ENCODE measurements at places on chromosomes 5 and 9. TPM values are rescaled to one million over a fixed set of nuclear protein-coding genes. Genes with fewer than 3 reads are reported as not detected.

The CSF2 gene
- 0.28 TPM for total RNA-seq

GRCh38 chr5:40578501-40579451 lies 100.9 kb upstream of the PTGER4 start:
- no peaks in the 10 kb centered on the region for H3K36me3 ChIP-seq
- H3K4me1 ChIP-seq: no peaks in the 10 kb centered on the region
- H3K27ac ChIP-seq: no peak overlapping the region
- no peaks in the 10 kb centered on the region for H3K27me3 ChIP-seq
- H3K4me3 ChIP-seq: no peak overlapping the region

- DNase-seq: no peak
- no peaks in the 10 kb centered on the region for H3K27me3 ChIP-seq
- peak overlapping the region; percentile 38 for H3K27ac ChIP-seq
- no peak overlapping the region for H3K4me3 ChIP-seq
Observed at GRCh38 chr9:124780060-124780756, 3.3 kb downstream of the OLFML2A start.

DNA sequence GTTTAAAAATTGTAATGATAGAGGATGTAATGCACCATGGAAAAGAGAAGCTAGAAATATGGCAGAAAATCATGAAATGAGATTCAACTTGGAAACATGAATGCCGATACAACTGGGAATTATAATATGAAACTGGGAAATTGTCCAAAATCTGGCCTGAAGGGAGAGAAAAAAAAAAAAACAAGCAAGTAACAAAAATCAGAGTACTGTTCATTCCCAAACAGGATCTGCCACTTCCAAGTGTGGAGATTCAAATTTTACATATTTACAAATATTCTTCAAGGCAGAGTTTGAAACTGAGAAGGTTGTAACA lies 56.6 kb upstream of the MOCS2 start:
- DNase-seq: no peak
- H3K36me3 ChIP-seq: no peaks in the 10 kb centered on the region
- no peak overlapping the region for H3K4me3 ChIP-seq
- H3K4me1 ChIP-seq: no peaks in the 10 kb centered on the region
- H3K27me3 ChIP-seq: no peaks in the 10 kb centered on the region

DNA sequence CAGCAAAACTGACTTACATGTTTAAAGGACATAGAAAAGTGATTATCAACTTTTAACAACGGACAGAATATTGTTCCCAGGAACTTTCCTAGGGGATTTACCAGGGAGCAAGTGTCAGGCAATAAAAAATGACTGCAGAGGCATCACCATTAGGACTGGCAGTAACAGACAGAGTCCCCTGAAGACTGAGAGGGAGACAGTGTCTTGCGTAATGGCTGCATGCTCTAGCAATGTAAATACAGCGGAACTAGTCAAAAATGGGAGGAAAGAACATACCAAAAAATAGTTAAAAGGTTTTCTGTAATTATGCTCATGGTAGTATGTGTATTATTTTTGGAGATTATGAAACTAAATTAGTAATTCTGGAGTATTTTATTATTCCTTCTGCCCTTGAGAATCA lies 181.8 kb downstream of the CRB2 start:
- no peaks in the 10 kb centered on the region for H3K4me1 ChIP-seq
- H3K4me3 ChIP-seq: no peak overlapping the region
- no peaks in the 10 kb centered on the region for H3K36me3 ChIP-seq
- DNase-seq: no peak

The DOLK gene
- 14.8 TPM for total RNA-seq

GRCh38 chr9:106784076-106784475 lies 78.9 kb upstream of the ZNF462 start:
- no peak for DNase-seq
- no peak overlapping the region for H3K27ac ChIP-seq
- no peaks in the 10 kb centered on the region for H3K4me1 ChIP-seq
- no peak overlapping the region for H3K4me3 ChIP-seq

The CRHBP gene
- 6.4 TPM for total RNA-seq

Measured in ovary (tissue), 10 donors.